Stimulated activated CD8-positive, alpha-beta memory T cell treated with anti-CD3 and anti-CD28 coated beads, Interleukin-4, amount 100 ng/mL, for 24 hours (primary cell): ENCODE measurements at places on chromosomes 2 and 18.

- no peak for DNase-seq
Measured at GRCh38 chr2:8159966-8160603, 521.8 kb upstream of the ID2 start.

DNA sequence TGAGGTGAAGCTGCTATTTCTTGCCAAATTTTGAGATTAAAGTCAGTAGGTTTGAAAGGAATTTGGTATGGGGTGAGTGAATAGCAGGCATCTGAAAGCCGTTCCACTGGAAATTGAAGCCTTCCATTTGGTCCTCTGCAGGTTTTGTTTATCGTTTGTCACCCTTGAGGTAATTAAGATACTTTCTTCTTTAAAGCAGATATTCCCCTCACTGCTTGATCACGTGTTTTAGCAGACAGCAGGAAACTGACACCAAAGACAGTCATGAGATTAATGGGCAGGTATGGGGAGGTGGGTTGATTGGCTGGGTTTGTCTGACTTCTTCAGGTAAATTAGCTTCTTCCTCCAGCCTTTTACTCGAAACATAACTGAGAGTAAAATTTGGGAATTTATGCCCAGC, 10.7 kb downstream of the LPIN1 start:
- DNase-seq = no peak

DNA sequence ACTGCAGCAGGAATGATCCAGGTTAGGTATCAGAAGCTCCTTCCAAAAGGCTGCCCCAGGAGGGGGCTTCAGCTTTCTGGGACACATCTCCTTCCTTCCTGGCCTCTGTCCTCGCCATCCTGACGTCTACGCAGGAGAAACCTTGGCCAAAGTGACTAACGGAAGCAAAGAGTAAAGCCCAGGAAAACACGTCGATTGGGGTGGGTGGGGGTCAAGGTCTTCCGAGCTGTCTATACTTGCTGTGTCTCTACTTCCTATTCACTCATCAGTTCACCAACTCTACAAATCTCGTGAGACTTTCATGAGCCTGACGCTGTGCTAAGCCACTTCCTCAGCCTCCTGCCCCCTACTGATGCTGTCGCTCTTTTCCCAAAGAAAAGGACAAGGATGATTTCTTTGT, 212.6 kb downstream of the TNS1 start:
- DNase-seq = no peak

GRCh38 chr2:179332903-179333302, 68.3 kb upstream of the SESTD1 start:
- DNase-seq = no peak

DNA sequence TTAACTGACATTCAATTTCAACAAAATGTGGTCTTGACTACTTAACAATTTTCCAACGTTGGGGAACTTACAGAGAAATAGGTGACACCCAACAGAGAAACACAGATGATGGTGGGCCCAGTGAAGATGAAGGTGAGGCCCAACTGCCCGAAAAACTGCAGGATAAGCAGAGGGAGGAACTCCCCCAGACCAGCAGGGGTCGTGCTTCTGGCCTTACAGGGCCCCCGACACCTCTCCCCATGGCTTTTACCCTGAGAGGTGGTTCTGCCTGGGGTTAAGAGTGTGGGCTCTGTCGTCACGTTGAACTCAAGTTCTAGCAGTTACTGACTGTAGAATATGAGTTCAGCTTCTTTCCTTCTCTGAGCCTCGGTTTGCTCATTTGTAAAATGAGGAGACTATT, 119.5 kb upstream of the SMIM21 start:
- no peak for DNase-seq

- peak; percentile 15 for DNase-seq
Measured at GRCh38 chr2:38602136-38602731, 494 bp downstream of the HNRNPLL start.

GRCh38 chr2:105176429-105176828, 65.1 kb upstream of the GPR45 start:
- DNase-seq = no peak

GRCh38 chr18:59308248-59308937, 10.1 kb downstream of the CPLX4 start:
- peak; percentile 50 for DNase-seq

DNA sequence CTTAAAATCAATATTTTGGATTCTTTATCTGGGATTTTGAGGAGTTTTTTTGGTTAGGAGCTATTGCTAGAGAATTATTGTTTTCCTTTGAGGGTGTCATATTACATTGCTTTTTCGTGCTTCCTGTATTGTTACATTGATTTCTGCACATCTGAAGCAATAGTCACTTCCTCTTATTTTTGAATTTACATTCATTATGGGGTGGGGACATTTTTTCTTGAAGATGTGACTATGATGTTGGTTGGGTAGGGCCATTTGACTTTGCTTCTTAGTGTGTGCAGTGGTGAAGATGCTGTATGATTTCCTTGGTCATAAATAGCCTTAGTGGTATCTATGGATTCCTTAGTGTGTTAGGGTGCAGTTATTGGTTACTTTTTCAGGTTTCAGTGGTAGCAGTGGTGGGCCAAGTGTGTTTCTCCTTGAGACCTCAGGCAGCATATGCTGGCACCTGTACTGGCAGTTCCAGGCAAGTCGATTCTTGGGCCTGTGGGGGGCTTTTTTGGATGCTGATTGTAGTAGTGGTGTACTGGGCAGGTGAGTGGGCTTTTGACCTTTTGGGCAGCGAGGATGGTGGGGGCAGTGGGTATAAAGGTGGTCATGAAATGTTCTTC, 61.8 kb downstream of the ARHGAP25 start:
- no peak for DNase-seq

DNA sequence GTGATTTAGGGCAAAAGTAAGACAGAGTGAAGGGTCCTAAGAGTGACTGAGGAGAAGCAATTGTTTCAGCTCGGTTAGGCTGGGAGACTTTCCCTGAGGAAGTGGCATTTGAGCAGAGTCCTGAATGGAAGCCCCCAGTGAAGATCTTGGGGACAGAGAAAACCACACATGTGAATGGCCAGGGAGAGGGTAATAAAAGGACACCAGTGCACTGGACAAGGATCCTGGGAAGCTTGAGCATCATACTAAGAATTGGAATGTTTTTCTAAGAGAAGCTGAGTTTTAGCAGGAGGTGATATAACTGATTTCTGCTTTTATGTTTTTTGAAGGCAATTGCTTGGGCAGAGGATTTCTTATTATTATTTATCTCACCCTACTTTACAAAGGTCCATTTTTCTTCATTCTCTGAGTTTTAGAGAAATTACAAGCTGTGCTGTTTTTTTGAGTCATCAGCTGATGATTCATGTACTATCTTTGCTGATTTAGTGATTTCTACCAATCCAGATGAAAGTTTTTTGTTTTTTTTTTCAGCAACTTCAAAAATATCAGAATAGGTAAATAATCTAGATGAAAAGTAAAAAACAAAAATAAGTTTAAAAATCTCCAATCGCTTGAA, 43.5 kb downstream of the MFSD6 start:
- DNase-seq = no peak

DNA sequence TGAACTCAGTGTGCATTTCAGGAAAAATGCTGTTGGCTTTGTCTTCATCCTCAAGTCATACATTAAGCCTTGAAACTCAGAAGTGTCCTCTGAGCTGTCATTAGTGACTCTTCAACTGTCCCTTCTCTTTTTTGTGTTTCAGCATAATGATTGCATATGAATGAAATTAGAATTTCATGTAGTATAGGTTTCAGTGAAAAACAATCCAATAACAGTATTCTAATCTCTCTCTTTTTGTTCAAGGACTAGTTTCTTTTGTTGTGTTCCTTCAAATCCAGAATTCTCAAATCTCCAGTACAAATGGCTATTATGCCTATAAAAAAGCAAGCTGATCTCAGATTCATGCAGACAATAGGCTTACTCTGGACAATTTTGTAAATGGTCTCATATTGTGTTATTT, 133.5 kb downstream of the QPCT start:
- no peak for DNase-seq

GRCh38 chr2:240819126-240819857, 727 bp downstream of the KIF1A start:
- DNase-seq = no peak

DNA sequence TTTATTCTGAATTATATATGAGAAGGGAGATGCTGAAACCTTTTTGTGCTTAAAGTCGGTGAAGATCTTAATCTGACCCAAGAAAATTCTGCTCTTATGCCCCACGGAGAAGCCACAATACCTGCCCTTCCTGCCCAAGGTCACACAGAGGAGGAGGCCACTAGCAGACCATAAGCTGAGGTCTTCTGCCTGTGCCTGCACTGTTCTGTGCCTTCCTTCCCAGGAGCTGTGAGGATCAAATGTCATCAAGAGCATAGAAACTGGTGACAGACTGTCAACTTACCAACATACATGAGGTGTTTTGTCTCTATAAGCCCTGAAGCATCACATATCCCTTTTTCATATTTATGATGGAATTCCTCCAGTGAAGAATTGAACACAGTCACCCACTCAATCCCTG, 233.3 kb downstream of the C1D start:
- DNase-seq = no peak

- no peak for DNase-seq
Measured at GRCh38 chr2:30990671-30991070, 147.6 kb downstream of the GALNT14 start.

GRCh38 chr2:42999856-43000241, 207.5 kb upstream of the HAAO start:
- DNase-seq = no peak

- no peak for DNase-seq
Measured at GRCh38 chr2:111523009-111523408, 361.0 kb downstream of the ANAPC1 start.

DNA sequence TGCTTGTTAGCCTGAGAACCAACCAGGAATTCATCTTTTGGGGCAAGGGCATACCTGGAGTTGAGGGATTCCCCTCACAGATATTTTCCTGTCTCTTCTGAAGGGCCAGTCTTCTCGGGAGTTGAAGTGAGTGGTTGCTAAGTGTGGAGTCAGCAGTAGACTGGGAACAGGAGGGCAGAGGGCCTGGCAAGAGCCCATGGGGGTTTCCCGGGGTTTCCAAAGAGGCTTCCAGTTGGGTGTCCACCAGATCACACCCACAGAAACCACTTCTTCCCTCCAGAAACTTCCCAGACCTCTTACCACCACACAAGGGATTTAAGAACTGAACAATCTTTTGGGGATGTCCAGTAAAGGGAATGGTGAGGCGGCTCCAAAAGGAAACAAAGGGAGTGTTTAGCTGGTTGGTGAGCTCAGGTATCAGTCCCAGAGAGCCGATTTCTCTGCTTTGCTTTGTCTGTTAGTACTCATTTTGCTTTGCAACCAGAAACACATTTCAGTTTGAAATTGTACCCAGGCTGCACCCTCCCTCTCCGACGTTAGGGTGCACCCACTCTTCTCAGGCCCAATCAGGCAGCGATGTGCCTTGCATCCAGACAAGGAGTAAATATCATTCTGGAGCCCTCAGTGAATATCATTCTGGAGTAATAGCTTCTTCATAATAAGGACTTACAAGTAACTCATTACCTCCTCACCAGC, 47.5 kb upstream of the SPATS2L start:
- DNase-seq = no peak

- no peak for DNase-seq
Measured at GRCh38 chr18:49849331-49850217, 36.2 kb upstream of the ACAA2 start.

DNA sequence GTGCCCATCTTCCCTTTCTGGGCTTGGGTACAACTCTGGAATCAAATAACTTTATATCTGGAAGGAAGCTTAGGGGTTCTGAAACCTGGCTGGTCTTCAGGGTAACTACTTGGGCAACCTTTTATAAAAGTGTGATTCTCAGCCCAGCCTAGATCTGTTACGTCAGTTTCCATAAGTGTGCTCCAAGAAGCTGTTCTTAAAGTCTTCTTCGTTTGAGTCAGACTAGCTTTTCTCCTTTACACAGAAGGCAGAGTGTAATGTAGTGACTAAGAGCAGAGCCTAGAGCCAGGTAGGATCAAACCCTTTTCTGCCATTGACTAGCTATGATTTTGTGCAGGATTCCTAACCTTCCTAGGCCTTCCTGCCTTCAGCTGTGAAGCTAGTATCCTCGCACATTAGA, 5.8 kb downstream of the ITGA6 start:
- DNase-seq = no peak

GRCh38 chr2:78418021-78418420, 607.5 kb upstream of the REG3G start:
- no peak for DNase-seq

DNA sequence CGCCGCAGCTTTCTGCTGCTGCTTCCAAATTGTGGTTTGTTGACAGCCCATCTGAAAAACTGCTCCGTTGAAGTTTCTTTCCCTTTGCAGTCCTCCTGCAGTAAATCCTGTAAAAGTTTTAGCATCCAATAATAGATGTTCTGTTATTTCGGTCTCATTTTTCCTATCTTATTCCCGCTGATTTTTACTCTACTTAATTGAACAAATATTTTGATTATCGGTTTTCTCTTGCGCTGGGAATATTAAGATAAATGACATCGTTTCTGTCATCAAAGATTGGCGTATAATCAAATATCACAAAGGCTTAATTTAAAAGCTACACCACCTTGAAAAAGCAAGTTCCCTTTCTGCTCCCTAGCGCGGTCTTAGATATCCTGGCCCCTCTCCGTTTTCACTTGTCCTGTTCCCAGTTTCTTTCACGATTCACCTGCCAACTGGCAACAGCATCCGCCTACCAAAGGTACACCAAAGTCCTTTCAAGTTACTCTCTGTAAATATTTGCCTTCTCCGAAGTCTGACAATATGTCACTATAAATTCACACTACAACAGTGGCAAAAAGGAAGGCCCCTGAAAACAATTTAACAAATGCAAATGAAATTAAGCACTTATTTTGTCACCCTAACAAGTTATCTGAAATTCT, 1.0 kb upstream of the STRN start:
- no peak for DNase-seq

- DNase-seq = no peak
Measured at GRCh38 chr2:113966832-113967231, 76.9 kb downstream of the ACTR3 start.

DNA sequence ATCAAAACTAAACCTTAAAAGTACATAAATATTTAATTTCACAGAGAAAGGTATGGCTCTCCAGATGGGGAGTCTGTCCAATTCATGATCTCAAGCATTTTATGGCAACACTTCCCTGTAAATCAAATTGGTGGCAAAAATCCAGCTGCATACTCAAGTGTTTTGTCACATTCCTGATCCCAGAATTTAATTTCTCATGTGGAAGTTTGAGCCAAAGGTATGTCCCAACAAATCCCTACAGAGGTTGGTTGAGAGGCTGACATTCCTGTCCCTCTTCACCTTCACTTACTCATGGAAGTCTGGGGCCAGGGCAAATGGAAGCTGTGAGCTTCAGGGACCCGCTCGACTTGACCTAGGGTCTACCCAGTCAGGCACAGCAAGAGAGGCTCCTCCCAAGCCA, 17.7 kb downstream of the KLF7 start:
- no peak for DNase-seq

- DNase-seq = no peak
Measured at GRCh38 chr18:57219964-57220363, 73.1 kb downstream of the BOD1L2 start.

GRCh38 chr2:117949806-117950205, 64.1 kb downstream of the CCDC93 start:
- DNase-seq = no peak

DNA sequence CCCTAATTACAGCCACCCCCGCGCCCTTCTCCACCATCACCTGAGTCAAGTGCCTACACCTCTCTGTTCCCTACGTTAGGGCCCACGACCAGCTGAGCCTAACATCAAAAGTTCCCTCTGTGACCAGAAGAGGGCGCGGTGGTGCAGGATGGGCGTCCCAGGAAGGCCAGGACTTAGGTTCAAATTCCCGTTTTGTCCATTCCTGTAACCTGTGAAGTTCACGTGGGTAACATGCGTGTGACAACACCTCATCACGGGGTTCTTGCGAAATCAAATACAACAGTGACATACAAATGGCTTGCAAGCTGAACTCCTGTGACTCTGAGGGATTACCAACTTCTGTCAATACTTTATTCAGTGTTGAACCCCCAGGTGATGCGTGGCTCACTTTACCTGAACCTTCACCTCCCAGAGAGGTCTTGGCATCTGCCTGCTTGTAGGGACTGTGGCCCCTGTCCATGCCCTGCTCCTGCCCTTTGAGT, 207.9 kb downstream of the ARL4C start:
- peak; percentile 38 for DNase-seq
